Breast epithelium (tissue), 4 donors: ENCODE measurements at places on chromosomes 16 and 17. TPM values are rescaled to one million over a fixed set of nuclear protein-coding genes. Genes with fewer than 3 reads are reported as not detected.
A peak's percentile ranks its signal among the peaks of the same experiment; 100 is the strongest.

- H3K4me1 ChIP-seq = no peaks in the 10 kb centered on the region
- no peaks in the 10 kb centered on the region for H3K36me3 ChIP-seq
- H3K4me3 ChIP-seq = no peak overlapping the region
- no peak overlapping the region for H3K27ac ChIP-seq
Observed at GRCh38 chr16:83541231-83541630, 266.5 kb upstream of the HSBP1 start.

- no peak overlapping the region for H3K27ac ChIP-seq
- H3K4me3 ChIP-seq = no peak overlapping the region
- no peaks in the 10 kb centered on the region for H3K27me3 ChIP-seq
- H3K36me3 ChIP-seq = no peaks in the 10 kb centered on the region
- H3K4me1 ChIP-seq = no peaks in the 10 kb centered on the region
Observed at GRCh38 chr16:30187556-30187865, 4.1 kb downstream of the CORO1A start.

DNA sequence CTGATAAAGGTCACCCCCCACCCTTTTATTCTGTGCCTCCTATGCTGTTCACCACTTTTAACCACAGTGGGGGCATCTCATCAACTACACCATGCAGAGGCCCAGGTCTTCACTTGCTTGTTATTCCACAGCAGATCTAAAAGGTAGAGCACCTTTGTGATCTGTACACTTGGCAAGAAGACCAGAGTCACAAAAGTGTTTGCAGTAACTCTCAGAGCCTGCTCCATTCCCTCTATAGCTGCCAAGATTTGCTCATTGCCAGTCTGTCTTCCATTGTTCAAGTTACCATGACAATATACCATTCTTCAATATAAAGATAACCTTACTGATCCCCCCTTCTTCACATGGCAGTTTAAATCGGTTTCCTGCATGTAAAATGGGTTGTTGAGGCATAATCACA is 180.0 kb downstream of the TOX3 start:
- no peak overlapping the region for H3K27ac ChIP-seq
- H3K27me3 ChIP-seq = no peaks in the 10 kb centered on the region
- H3K36me3 ChIP-seq = no peaks in the 10 kb centered on the region
- no peaks in the 10 kb centered on the region for H3K4me1 ChIP-seq
- H3K4me3 ChIP-seq = no peak overlapping the region
- DNase-seq = no peak

- H3K36me3 ChIP-seq = no peaks in the 10 kb centered on the region
- H3K27ac ChIP-seq = no peak overlapping the region
- no peaks in the 10 kb centered on the region for H3K4me1 ChIP-seq
- H3K27me3 ChIP-seq = no peaks in the 10 kb centered on the region
- no peak overlapping the region for H3K4me3 ChIP-seq
Observed at GRCh38 chr17:42848093-42848492, 2.9 kb upstream of the AOC3 start.

DNA sequence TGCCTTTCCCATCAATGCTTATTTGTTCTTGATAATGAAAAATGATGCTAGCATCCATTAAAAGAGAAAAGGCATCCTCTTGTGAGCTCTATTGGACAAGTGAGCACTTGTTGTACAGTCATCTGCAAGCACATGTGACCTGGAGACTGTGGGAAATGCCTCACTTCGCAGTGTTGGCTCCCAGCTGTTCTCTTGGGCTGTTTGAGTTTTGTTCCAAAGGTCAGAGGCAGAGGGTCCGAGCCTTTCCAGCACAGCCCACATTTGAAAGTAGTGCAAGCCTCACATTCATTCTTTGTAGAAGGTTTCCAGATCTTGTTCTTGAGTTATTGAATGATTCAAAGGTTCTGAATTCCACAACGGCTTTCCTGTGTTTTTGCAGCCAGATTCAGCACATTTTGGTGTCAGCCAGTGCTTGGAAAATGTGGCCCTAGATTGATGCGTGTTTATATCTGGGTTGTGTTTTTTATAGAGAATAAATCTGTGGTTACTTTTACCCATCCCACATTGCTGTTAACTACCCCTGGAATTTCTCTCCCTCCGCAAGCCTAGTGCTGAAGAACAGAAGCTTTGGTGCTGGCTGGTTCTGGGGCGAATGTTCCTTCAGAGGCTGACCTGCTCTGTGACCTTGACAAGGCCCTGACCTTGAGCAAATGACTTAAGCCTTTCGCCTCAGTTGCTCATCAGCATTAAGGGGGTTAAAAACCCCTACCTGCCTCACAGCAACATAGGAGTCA is 49.8 kb downstream of the CDH1 start:
- H3K4me1 ChIP-seq = peaks cover 5% of the 10 kb centered on the region
- H3K27ac ChIP-seq = peak overlapping the region; percentile 43
- H3K36me3 ChIP-seq = no peaks in the 10 kb centered on the region

DNA sequence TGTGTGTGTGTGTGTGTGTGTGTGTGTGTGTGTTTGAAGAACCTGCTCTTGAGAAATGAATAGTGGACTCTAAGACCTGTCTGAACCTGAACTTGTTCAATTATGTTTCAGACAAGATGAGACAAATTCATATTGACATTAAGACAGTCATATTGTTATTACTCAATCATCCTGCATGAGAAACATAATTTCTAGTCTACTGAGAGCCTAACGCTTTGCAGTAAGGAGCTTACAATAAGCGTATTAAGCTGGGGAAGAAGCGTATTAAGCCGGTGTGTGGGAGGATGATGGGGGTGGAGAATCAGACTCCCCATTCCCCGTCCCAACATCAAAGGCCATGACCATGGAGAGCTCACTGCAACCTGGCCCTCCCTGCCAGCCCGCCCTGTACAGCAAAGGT is 22.4 kb upstream of the MNT start:
- DNase-seq = no peak
- no peaks in the 10 kb centered on the region for H3K4me1 ChIP-seq
- H3K27me3 ChIP-seq = no peaks in the 10 kb centered on the region
- H3K4me3 ChIP-seq = no peak overlapping the region
- peak overlapping the region; percentile 25 for H3K27ac ChIP-seq

DNA sequence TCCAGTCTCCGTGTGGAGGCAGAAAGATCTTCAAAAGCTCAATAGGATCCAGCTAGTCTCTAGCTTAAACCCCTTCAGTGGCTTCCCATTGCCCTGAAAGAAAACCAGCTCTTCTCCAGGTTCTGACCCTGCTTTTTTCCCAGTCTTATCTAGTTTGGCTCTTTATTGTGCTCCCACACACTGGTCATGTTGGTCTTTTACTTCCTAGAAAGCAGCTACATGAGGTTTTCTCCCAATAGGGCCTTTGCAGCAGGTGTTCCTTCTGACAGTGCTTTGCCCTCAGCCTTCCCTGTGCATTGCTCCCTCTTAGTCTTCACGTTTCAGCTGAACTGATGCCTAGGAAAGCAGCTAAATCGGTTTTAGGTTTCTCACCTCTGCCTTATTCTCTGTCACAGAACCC is 21.7 kb upstream of the ABCA3 start:
- no peaks in the 10 kb centered on the region for H3K27me3 ChIP-seq
- no peaks in the 10 kb centered on the region for H3K36me3 ChIP-seq
- H3K4me3 ChIP-seq = no peak overlapping the region
- no peak overlapping the region for H3K27ac ChIP-seq
- H3K4me1 ChIP-seq = no peaks in the 10 kb centered on the region

DNA sequence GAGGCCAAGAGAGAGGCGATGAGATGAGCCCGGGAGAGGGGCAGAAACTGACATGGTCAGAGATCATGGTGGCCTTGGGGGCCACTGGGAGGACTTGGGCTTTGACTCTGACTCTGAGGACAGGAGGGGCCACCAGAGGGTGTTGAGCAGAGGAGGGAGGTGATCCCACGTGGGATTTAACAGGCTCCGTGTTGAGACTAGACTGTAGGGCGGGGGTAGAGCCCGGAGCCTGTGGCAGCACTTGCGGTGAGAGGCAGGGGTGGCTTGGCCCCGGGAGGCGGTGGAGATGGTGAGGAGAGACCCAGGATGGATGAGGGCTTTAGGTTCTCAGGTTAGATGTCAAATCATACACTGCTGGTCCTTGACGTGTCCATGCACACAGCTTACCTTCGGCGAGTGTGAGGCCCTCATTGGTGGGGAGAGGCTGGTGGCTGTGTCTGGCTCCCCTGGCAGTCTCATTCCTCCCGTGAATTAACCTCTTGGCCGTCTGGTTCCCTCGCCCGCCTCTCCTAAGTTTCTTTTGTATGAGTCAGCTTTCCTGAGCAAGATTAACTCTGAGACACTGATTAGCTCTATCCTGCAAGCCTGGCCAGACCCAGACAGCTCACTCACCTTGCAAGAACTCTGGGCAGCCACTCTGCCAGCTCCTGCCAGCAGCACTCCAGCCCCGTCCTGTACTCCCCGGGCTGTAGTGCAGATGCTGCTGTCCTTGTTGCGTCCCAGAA is 39.7 kb downstream of the VPS35L start:
- H3K4me3 ChIP-seq = no peak overlapping the region
- no peaks in the 10 kb centered on the region for H3K36me3 ChIP-seq
- DNase-seq = no peak

DNA sequence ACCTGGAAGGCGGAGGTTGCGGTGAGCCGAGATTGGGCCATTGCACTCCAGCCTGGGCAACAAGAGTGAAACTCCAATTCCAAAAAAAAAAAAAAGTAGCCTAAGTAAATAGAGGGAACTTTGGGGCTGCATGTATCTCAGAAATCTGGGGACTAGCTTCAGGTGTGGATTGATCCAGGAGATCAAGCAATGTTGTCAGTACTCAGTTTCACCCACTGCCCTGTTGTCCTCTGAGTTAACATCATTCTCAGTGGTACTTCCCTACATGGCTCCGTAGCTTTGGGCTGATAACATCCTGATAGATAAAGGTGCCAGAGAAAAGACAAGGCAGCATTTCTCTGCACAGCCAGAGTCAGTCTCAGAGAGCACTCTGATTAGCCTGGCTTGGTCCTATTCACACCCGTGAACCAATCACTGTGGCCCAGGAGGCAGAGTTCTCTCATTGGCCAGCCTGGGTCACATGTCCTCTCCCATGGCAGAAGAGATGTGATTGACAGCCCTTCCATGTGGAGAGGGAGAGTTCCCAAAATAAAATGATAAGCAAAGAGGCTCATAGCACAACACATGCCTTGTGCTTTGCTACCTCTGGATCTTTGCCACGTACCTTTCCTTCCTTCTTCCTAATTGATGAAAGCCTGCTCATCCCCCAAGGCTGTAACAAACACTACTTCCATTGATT is 99.6 kb downstream of the ABCC1 start:
- no peak overlapping the region for H3K27ac ChIP-seq
- no peaks in the 10 kb centered on the region for H3K4me1 ChIP-seq
- no peaks in the 10 kb centered on the region for H3K36me3 ChIP-seq
- no peaks in the 10 kb centered on the region for H3K27me3 ChIP-seq
- no peak overlapping the region for H3K4me3 ChIP-seq
- DNase-seq = no peak

- H3K4me3 ChIP-seq = no peak overlapping the region
- no peaks in the 10 kb centered on the region for H3K27me3 ChIP-seq
- H3K36me3 ChIP-seq = no peaks in the 10 kb centered on the region
- H3K27ac ChIP-seq = no peak overlapping the region
- no peaks in the 10 kb centered on the region for H3K4me1 ChIP-seq
Observed at GRCh38 chr17:2222901-2223616, 80.5 kb downstream of the SMG6 start.

DNA sequence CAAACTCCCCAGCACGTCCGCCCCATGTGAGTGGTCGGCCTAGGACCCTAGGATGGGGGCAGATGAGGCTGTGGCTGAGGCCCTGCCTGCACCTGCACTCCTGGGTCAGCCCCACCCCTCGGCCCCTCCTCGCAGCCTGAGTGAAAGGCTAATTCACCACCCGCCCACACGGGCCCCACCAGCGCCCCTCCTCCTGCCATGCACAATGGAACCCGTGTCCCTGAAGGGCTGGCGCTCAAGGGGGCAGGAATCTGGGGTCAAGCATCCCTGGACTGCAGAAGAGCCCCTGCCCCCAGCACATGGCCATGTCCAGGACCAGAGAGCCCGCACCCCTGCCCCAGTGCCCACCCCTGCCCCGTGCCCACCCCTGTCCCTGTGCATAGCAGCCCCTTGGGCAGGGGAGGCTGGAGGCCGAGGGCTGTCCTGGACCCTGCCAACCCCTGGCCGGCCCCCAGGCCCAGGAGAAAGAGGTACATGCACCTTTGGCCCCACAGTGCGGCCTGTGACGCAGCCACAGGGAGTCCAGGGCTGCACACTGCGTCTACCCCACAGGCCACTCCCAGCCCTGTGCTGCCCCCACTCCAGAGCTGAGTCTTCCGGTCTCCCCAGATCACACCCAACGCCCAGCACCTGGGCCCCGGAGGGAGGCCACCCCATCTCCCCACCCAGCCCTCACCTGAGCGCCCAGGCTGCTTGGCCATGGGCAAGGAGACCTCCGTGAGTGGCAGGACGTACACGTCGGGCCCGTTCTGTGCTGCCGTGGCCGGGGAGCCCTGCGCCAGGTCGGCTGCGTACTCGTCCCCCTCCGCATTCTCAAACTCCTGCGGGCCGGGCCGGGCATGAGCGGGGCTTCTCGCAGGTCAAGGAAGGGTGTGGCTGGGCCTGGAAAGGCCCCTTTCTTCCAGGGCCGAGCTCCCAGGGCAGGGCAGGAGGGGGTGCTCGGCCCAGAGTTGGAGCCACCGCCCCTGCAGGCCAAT is 34.6 kb upstream of the PVALEF start:
- no peak overlapping the region for H3K27ac ChIP-seq
- H3K36me3 ChIP-seq = no peaks in the 10 kb centered on the region
- no peaks in the 10 kb centered on the region for H3K4me1 ChIP-seq
- H3K4me3 ChIP-seq = no peak overlapping the region
- DNase-seq = no peak

- H3K4me3 ChIP-seq = no peak overlapping the region
- DNase-seq = no peak
- H3K4me1 ChIP-seq = no peaks in the 10 kb centered on the region
- no peaks in the 10 kb centered on the region for H3K36me3 ChIP-seq
- H3K27me3 ChIP-seq = no peaks in the 10 kb centered on the region
Observed at GRCh38 chr17:77684803-77685798, 273.4 kb upstream of the TNRC6C start.

DNA sequence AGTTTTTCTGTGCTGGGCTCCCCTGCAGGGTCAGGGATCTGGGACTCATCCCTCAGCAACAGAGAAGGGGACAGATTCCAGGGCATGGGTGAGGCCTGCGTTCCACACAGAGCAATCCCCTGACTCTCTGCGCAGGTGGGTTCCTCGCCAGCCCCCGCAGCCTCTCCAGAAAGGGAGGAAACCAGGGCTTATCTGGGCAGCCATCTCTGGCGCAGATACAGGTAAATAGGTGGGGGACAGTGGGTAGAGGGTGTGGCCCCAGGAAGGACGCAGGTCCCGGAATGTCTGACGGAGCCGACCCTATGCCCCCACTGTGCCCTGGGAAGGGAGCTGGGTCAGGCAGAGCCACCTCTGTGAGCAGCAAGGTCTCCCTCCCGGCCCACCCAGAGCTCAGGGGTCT is 23.2 kb downstream of the PIEZO1 start:
- H3K4me3 ChIP-seq = no peak overlapping the region
- no peaks in the 10 kb centered on the region for H3K27me3 ChIP-seq
- H3K27ac ChIP-seq = peak overlapping the region; percentile 90
- H3K36me3 ChIP-seq = no peaks in the 10 kb centered on the region
- peaks cover 25% of the 10 kb centered on the region for H3K4me1 ChIP-seq

RAB26 gene
- total RNA-seq = 3.5 TPM

LAT gene
- 8.2 TPM for total RNA-seq

ABCA3 gene
- total RNA-seq = 7.8 TPM

PLLP gene
- total RNA-seq = 7.9 TPM

KRT27 gene
- not detected for total RNA-seq

GLG1 gene
- total RNA-seq = 116 TPM

CTF1 gene
- total RNA-seq = 3.4 TPM

TMC5 gene
- total RNA-seq = 40.3 TPM

ADAD2 gene
- total RNA-seq = 0.15 TPM

FADS6 gene
- 0.80 TPM for total RNA-seq

SEPTIN12 gene
- total RNA-seq = not detected
